ENCODE measurements at places on chromosomes 7 and 10.

GRCh38 chr7:34247468-34247867 is 342.1 kb downstream of the BMPER start:
- no peak overlapping the region for H3K4me3 ChIP-seq
- H3K4me1 ChIP-seq: no peaks in the 10 kb centered on the region
- DNase-seq: no peak

- DNase-seq: no peak
- H3K4me1 ChIP-seq: peaks cover 3% of the 10 kb centered on the region
- no peaks in the 10 kb centered on the region for H3K36me3 ChIP-seq
- no peaks in the 10 kb centered on the region for H3K27me3 ChIP-seq
Observed at GRCh38 chr10:97196223-97197029, 10.7 kb upstream of the SLIT1 start.

- H3K27me3 ChIP-seq: no peaks in the 10 kb centered on the region
- no peaks in the 10 kb centered on the region for H3K36me3 ChIP-seq
- H3K4me1 ChIP-seq: no peaks in the 10 kb centered on the region
- H3K4me3 ChIP-seq: no peak overlapping the region
- H3K27ac ChIP-seq: no peak overlapping the region
Observed at GRCh38 chr7:145644426-145645134, 472.0 kb upstream of the CNTNAP2 start.

GRCh38 chr7:8117195-8117594 is 144.8 kb downstream of the ICA1 start:
- no peak for DNase-seq
- no peaks in the 10 kb centered on the region for H3K4me1 ChIP-seq
- H3K4me3 ChIP-seq: no peak overlapping the region
- H3K27me3 ChIP-seq: no peaks in the 10 kb centered on the region

- no peak for DNase-seq
- no peak overlapping the region for H3K4me3 ChIP-seq
- no peaks in the 10 kb centered on the region for H3K4me1 ChIP-seq
Observed at GRCh38 chr7:81956520-81956919, 186.7 kb upstream of the HGF start.

GRCh38 chr7:106869954-106870353 is 4.9 kb downstream of the PIK3CG start:
- no peaks in the 10 kb centered on the region for H3K27me3 ChIP-seq
- no peak overlapping the region for H3K4me3 ChIP-seq
- no peaks in the 10 kb centered on the region for H3K36me3 ChIP-seq
- H3K27ac ChIP-seq: no peak overlapping the region

GRCh38 chr10:73244866-73245477 is 2.1 kb downstream of the DNAJC9 start:
- DNase-seq: no peak
- no peak overlapping the region for H3K27ac ChIP-seq
- H3K4me1 ChIP-seq: no peaks in the 10 kb centered on the region
- peaks cover 19% of the 10 kb centered on the region for H3K36me3 ChIP-seq
- H3K4me3 ChIP-seq: no peak overlapping the region

DNA sequence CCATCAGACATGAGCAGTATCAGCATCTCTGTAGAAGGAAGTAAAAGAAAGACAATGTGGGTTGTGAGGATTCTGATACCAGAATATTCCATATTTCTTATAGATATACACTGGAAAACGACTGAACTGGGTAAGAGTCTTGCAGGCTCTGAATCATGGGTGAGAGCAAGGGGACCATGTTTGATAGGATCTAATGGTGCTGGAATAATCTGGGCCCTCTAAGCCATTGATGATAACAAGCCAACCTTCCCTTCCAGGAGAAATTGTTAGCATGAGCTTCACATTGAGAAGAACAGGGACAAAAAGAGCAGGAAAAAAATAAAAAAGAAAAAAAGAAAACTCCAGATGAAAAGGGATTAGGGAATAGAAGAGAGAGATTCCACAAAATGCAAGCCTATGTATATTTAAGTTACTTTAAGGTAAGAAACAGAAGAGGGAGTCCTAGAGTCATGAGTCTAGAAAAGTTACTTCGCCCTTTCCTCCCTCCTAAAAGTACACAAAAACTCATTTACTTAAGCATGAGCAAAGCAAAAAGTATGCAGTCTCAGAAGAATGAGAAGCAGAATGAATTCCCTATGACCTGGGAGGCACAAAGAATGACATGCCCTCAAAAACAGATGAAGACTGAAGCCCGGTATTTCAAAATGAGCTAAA is 181.9 kb downstream of the TMEM26 start:
- no peak overlapping the region for H3K27ac ChIP-seq
- no peaks in the 10 kb centered on the region for H3K4me1 ChIP-seq
- DNase-seq: no peak

DNA sequence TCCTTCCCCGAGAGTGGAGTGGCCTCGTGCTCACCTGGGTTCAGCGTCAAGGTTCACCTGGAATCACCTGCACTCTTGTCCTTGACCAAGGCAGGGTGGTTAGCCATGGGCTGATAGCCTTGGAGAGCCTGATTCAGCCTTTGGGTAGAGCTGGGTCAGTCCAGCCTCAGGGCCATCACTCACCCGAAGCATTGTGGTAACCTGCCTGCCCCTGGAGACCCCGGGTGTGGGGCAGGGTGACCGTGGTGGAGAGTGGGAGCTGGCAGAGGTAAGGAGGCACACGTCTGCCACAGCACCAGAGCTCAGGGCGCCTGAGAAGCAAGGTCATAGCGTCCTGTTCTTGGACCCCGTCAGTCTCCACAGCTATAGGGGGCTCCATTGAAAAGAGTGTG is 27.8 kb upstream of the WDFY4 start:
- no peaks in the 10 kb centered on the region for H3K27me3 ChIP-seq
- H3K27ac ChIP-seq: peak overlapping the region; percentile 26
- H3K36me3 ChIP-seq: no peaks in the 10 kb centered on the region
- no peak for DNase-seq
- peaks cover 3% of the 10 kb centered on the region for H3K4me1 ChIP-seq

DNA sequence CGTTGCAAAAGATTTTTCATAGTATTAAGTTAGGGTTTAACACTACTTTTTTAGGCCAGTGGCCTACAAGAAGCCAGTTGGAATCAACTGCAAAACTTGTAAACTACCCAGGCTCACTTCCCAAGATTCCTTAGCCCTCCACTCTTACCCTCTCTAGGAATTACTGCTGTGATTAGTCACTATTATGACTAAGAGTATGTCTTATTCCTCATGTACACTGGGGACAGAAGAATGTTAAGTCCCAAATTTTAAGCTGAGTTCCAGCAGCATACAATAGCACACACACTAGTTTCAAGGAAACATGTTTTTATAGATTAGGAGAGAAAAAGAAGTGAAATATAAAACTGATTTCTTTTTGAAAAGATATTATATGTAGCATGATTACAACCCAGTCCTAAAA is 42.8 kb downstream of the FBXL13 start:
- H3K4me3 ChIP-seq: no peak overlapping the region
- H3K36me3 ChIP-seq: no peaks in the 10 kb centered on the region
- H3K27me3 ChIP-seq: no peaks in the 10 kb centered on the region
- no peaks in the 10 kb centered on the region for H3K4me1 ChIP-seq

GRCh38 chr7:33044401-33044718 is 18.2 kb downstream of the NT5C3A start:
- H3K4me1 ChIP-seq: peaks cover 2% of the 10 kb centered on the region
- no peaks in the 10 kb centered on the region for H3K27me3 ChIP-seq
- no peaks in the 10 kb centered on the region for H3K36me3 ChIP-seq
- no peak overlapping the region for H3K4me3 ChIP-seq
- H3K27ac ChIP-seq: no peak overlapping the region

DNA sequence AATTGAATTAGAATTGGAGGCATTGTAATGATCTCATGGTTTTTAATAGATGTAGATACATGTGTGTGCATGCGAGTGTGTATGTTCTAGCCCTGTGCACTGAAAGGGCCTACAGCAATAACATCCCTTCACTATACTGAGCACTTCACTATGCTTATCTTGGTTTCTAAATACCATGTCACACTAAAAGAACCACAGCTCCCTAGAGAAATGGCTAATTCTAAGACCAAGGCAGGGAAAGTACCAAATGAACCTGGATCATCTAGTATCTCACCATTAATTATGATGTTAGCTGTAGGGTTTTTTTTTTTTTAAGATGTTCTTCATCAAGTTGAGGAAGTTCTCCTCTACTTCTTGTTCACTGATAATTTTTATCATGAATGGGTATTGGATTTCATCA is 55.1 kb downstream of the HECTD2 start:
- H3K27ac ChIP-seq: no peak overlapping the region
- H3K27me3 ChIP-seq: no peaks in the 10 kb centered on the region
- H3K36me3 ChIP-seq: peaks cover 63% of the 10 kb centered on the region
- no peaks in the 10 kb centered on the region for H3K4me1 ChIP-seq

- no peaks in the 10 kb centered on the region for H3K27me3 ChIP-seq
- no peak overlapping the region for H3K4me3 ChIP-seq
- H3K36me3 ChIP-seq: no peaks in the 10 kb centered on the region
- no peak overlapping the region for H3K27ac ChIP-seq
Observed at GRCh38 chr10:89615824-89616223, 29.2 kb downstream of the PANK1 start.

- H3K27me3 ChIP-seq: no peaks in the 10 kb centered on the region
- H3K4me1 ChIP-seq: no peaks in the 10 kb centered on the region
- DNase-seq: no peak
- H3K4me3 ChIP-seq: no peak overlapping the region
Observed at GRCh38 chr10:107422681-107423080, 258.2 kb upstream of the SORCS1 start.

- no peaks in the 10 kb centered on the region for H3K4me1 ChIP-seq
- no peak overlapping the region for H3K4me3 ChIP-seq
- no peak for DNase-seq
- no peaks in the 10 kb centered on the region for H3K36me3 ChIP-seq
Observed at GRCh38 chr10:8633909-8634308, 579.4 kb downstream of the GATA3 start.

All from ascending aorta (tissue), 2 donors.